ENCODE measurements at places on chromosomes 2 and 18. TPM values are rescaled to one million over a fixed set of nuclear protein-coding genes. Genes with fewer than 3 reads are reported as not detected.

The MOGAT1 gene
- total RNA-seq = not detected

The CTNNA2 gene
- 0.29 TPM for total RNA-seq

The NCKAP5 gene
- total RNA-seq = 1.9 TPM

GRCh38 chr2:6992794-6993228, 75.6 kb downstream of the RNF144A start:
- DNase-seq = no peak

- DNase-seq = no peak
These were observed 28.6 kb upstream of the CLASP1 start for GRCh38 chr2:121677855-121678254.

DNA sequence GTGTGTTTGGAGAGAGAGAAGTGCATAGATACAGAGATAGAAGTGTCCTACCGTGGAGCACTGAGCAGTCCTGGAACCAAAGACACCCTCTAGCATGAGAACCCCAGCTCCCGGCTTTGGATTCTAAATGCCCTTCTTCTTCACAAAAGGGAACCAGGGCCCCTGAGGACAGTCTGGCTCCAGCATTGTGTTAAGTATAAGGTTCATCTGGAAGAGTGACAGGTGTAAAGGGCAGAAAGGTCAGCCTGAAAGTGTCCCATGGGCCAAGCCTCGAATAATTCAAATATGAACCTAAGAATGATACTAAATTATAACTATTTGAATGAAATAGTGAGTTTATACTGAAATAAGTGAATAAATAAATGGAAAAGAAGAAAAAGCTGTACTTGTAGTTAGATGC, 109.7 kb downstream of the SNTG2 start:
- no peak for DNase-seq

DNA sequence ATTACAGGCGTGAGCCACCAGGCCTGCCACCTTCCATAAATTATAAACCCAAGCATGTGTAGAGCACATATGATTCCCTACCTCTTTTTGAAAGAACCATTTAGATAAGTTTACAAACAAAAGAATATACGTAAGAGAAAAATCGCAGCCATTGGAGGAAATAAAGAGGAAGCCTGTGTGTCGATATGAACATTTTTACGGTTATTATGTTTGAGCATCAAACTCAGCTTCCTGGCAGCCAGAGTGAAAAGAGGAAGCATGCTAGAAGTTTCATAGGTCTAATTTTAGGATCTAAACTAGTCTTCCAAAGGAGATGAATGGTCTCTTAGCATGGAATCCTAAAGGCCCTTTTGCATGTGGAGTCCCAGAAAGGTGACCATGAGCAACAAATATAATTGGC, 104.3 kb downstream of the PLB1 start:
- DNase-seq = no peak

- DNase-seq = no peak
These were observed 35.6 kb upstream of the NDUFV2 start for GRCh38 chr18:9066817-9067306.
